ENCODE measurements at places on chromosomes 11 and 22.
A peak's percentile ranks its signal among the peaks of the same experiment; 100 is the strongest.

- no peak for DNase-seq
Measured at GRCh38 chr11:71451596-71452198, 1.3 kb upstream of the NADSYN1 start.

DNA sequence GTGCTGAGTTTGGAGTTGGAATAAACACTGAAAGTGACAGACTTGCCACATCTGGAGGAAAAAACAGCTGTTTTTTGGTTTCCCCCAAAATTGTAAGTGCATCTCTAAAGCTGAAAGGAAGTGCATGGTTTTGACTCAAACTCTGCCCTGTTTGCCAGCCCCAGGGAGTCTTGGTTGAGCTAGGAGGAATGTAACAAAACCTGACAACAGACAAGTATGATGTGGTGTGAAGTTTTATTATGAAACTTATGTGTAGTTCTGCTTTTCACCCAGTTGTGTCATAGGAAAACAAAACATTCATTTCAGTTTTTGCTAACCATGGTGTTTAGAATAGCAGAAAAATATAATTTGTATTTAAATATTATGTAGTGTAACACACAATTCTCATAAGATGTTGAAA lies 31.7 kb upstream of the PDE3B start:
- DNase-seq = no peak

GRCh38 chr11:80937842-80938241 lies 1497.0 kb upstream of the TENM4 start:
- DNase-seq = peak; percentile 74

- no peak for DNase-seq
Measured at GRCh38 chr11:80194016-80194415, 753.2 kb upstream of the TENM4 start.

DNA sequence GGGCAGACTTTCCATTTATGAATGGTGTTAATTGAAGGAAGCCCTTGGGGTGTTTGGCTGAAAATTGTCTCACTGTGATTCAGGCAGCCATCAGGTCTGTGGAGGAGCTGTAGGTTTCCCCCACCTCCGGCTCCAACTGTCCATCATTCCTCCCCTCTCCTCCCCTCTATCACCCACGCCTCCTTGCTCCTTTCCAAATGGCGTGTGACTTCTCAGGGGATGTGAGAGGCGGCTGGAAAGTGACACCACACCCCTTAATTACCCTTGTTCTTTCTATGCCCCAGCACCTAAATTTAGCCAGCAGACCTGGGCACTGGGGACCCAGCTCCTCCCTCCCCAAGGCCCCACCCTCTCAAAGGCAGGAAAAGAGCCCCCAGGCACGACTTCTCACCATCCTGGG lies 38.1 kb upstream of the SYT7 start:
- no peak for DNase-seq

DNA sequence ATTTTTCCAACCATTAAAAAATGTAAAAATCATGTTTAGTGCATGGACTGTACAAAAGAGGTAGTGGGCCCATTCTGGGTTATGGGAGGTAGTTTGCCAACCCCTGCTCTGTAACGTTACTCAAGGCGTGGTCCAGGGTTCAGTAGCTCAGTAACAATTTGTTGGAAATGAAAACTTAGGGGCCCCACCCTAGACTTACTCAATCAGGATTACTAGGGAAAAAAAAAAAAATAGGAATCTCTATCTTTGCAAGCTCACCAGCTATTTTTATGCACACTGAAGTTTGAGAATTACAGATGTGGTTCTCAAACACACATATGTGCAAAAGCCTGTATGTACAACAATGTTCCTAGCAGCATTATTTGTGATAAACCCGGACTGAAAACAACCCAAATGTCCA lies 17.3 kb upstream of the LMO2 start:
- no peak for DNase-seq

Measured in fibroblast of skin of right quadriceps (primary cell).